ENCODE measurements at places on chromosomes 5 and 9. TPM values are rescaled to one million over a fixed set of nuclear protein-coding genes. Genes with fewer than 3 reads are reported as not detected.
A peak's percentile ranks its signal among the peaks of the same experiment; 100 is the strongest.

GRCh38 chr5:95919658-95920057 is 42.0 kb downstream of the ELL2 start:
- no peak for DNase-seq
- no peaks in the 10 kb centered on the region for H3K27me3 ChIP-seq
- H3K4me1 ChIP-seq, result peaks cover 42% of the 10 kb centered on the region

DNA sequence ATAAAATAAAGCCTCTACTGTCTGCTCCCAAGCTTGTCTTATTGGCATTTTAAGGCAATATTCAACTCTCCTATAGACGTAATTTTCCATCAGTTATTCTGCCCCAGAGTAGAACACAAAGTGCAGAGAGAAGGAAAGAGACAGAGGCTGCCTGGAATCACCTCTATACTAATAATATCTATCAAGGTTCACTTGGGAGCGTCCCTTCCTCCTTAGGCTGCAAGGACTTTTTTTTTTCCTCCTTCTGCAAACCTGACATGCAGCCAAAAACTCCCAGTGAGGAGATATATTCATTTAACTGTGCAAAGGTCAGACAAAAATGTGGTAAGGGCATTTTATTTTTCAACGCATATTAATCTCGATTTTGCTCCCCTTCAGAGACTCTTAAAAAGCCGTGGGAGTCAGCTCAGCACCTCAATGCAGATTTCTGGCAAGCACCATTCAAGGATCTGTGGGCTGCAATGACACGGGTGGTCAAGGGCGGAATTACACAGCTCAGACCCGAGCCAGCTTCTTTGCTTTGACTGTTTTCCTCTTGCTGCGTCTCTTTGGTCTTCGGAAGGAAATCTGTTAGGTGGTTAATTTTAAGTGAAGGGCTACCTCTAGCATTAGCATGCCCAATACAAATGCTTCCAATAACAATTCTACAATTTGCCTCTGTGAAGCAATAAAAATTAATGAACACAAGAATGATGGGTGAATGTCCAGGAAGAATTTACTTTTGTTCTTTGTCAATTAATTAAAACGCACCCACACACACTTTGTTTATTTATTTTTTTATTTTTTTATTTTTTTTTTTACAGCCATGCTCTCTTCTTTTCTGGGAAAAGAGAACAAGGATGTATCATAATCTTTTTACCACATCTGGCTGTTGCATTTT is 587.7 kb upstream of the GRAMD2B start:
- no peak overlapping the region for H3K4me3 ChIP-seq
- no peak for DNase-seq
- no peaks in the 10 kb centered on the region for H3K4me1 ChIP-seq
- no peaks in the 10 kb centered on the region for H3K27me3 ChIP-seq
- H3K27ac ChIP-seq, result no peak overlapping the region

GRCh38 chr9:106771608-106772007 is 91.4 kb upstream of the ZNF462 start:
- no peak overlapping the region for H3K27ac ChIP-seq
- DNase-seq, result no peak
- no peaks in the 10 kb centered on the region for H3K36me3 ChIP-seq
- H3K4me3 ChIP-seq, result no peak overlapping the region
- H3K27me3 ChIP-seq, result no peaks in the 10 kb centered on the region
- no peaks in the 10 kb centered on the region for H3K4me1 ChIP-seq

DNA sequence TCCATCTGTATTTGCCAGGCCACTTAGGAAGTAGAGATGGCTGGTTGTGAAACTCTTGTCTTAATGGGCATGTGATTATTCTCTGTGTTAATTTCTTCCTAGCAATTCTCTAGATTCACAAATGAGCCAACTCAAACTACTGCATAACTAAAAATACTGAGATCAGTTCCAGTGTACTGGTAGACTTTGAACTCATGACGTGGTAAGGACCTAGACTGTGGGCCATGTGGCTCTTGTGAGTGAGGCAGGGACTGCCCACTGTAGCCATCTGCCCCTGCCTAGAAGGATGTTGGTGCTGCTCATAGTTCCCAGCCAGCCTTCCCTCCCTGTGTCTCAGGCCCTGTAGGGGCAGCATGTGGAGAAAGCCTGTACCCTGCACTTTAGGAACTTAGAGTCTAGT is 47.4 kb downstream of the CYSTM1 start:
- H3K27ac ChIP-seq, result no peak overlapping the region
- peaks cover 20% of the 10 kb centered on the region for H3K4me1 ChIP-seq
- no peak for DNase-seq
- H3K27me3 ChIP-seq, result no peaks in the 10 kb centered on the region

DNA sequence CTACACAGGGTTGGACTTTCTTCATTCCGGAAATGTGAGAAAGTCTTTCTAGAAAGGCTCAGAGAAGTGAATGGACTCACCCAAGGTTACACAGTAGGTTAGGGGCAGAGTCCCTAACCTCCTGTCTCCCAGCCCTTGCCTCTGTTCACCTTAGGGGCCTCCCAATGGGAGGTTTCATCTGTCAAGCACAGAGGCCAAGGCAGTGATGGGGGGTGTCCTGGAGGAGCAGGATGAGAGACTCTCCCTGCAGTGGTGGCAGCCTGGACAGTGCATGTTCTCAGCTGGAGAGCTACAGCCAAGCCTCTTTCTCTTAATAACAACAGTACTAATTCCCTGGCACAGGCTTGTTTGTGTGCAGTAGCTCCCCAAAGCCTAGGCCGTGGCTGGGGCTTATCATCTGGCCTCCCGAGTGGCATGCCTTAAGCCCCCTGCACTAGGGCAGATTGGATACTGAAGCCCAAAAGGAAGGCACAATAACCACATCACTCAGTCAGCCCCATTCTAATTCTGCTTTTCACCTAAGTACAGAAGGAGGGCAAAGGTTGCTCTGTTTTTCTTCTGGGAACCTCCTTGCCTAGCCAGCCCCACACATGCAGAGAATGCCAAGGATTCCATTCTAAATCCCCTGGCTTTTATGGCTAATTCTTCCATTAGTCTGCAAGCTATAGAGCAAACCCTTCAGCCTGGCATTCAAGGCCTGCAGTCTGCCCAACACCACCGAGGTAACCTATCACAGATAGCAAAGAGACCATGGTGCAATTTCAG is 50.2 kb upstream of the XPA start:
- no peak overlapping the region for H3K27ac ChIP-seq
- no peak for DNase-seq
- H3K27me3 ChIP-seq, result peaks cover 51% of the 10 kb centered on the region
- H3K4me3 ChIP-seq, result no peak overlapping the region

- H3K4me3 ChIP-seq, result no peak overlapping the region
- no peaks in the 10 kb centered on the region for H3K4me1 ChIP-seq
- no peak overlapping the region for H3K27ac ChIP-seq
- no peaks in the 10 kb centered on the region for H3K36me3 ChIP-seq
- H3K27me3 ChIP-seq, result peaks cover 3% of the 10 kb centered on the region
Observed at GRCh38 chr5:39891376-39891775, 466.6 kb upstream of the DAB2 start.

- H3K27me3 ChIP-seq, result no peaks in the 10 kb centered on the region
- H3K36me3 ChIP-seq, result no peaks in the 10 kb centered on the region
- H3K4me3 ChIP-seq, result no peak overlapping the region
- H3K27ac ChIP-seq, result no peak overlapping the region
- no peak for DNase-seq
Observed at GRCh38 chr9:135763716-135764446, 61.9 kb downstream of the KCNT1 start.

- H3K4me3 ChIP-seq, result no peak overlapping the region
- no peak for DNase-seq
- peaks cover 54% of the 10 kb centered on the region for H3K36me3 ChIP-seq
Observed at GRCh38 chr9:131577005-131578000, 32.0 kb downstream of the PRRT1B start.

GRCh38 chr5:174337276-174338184 is 292.0 kb downstream of the NSG2 start:
- H3K4me1 ChIP-seq, result no peaks in the 10 kb centered on the region
- H3K4me3 ChIP-seq, result no peak overlapping the region
- peaks cover 17% of the 10 kb centered on the region for H3K27me3 ChIP-seq
- no peak overlapping the region for H3K27ac ChIP-seq

DNA sequence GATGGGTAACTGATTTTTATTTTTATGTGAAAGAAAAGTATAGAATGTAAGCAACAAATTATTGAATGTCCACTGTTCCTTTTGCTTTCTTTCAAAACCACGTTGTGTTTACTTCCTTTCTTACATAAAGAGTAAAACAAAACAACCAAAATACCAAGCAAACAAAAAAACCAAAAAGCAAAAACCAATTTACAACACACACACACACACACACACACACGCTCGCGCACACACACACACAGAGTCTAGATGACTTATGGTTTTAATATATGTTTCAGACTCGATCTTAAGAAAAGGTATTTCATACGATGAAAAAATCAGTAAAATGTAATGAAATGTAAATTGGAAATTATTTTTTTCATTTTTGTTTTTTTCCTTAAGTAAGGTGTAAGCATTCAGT is 80.3 kb downstream of the ADGRV1 start:
- no peak overlapping the region for H3K4me3 ChIP-seq
- H3K27me3 ChIP-seq, result no peaks in the 10 kb centered on the region
- no peaks in the 10 kb centered on the region for H3K4me1 ChIP-seq
- no peak overlapping the region for H3K27ac ChIP-seq

DNA sequence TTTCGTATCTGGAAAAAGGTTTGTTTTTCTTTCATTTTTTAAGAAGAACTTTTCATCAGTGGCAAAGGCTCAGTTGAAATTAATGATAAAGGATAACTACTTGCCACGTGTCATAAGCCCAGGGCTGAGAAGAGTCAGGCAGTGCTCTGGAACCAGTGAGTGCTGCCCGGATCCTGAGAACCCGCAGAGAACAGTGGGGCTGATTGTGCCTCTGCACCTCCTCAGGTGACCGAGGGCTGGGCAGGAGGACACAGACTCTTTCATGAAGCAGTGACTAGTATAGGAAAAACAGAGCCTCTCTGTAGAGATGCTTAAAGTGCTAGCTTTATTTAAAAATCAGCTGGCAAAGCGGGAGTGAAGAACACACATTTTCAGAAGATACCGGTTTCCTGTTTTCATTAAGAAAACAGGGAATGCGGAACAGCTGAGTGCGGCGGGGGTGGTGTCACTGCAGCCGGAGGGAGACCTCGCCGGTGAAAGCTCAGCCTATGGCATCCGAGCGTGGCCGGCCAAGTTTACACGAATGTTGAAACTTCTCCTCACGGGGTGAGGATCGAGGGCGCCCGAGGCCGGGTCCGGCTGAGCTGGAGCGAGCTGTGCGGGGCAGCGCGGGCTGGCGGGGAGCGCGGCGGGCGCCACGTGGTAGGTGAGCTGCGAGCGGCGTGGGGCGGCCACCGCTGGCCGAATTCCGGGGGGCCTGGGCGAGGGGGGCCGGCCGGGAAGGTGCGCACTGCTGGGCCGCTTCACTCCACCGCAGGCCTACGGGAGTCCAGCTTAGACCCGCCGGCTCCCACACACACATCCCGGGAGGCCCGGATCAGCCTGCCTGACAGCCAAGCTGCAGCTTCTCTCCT is 134.7 kb upstream of the DMRT1 start:
- peaks cover 3% of the 10 kb centered on the region for H3K36me3 ChIP-seq
- peaks cover 10% of the 10 kb centered on the region for H3K4me1 ChIP-seq
- H3K27me3 ChIP-seq, result peaks cover 18% of the 10 kb centered on the region
- DNase-seq, result peak; percentile 77

DNA sequence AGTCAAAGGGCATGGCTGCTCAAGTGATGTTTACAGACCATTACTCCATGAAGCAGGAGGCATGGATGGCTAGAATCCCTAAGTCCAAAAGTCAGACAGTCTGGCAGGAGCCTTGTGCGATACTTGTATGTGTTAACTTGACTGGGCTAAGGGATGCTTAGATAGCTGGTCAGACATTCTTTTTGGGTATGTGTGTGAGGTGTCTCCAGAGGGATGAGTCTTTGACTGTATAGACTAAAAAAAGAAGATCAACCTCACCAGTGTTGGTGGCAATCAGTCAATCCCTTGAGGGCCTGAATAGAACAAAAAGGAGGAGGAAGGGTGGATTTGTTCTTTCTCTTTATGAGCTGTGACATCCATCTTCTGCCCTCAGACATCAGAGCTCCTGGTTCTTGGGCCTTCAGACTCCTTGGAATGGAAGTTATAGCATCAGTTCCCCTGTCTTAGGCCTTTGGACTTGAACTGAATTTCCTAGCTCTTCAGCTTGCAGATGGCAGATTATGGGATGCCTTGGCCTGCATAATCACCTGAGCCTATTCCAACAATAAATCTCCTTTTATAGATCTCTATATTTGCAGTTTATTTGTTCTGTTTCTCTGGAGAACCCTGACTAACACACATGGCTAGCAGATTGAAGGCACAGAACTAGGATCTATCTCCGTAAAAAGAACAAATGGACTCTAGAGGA is 9.7 kb upstream of the HSPB3 start:
- peaks cover 10% of the 10 kb centered on the region for H3K4me1 ChIP-seq
- peaks cover 8% of the 10 kb centered on the region for H3K27me3 ChIP-seq
- no peaks in the 10 kb centered on the region for H3K36me3 ChIP-seq
- H3K27ac ChIP-seq, result no peak overlapping the region
- DNase-seq, result no peak

DNA sequence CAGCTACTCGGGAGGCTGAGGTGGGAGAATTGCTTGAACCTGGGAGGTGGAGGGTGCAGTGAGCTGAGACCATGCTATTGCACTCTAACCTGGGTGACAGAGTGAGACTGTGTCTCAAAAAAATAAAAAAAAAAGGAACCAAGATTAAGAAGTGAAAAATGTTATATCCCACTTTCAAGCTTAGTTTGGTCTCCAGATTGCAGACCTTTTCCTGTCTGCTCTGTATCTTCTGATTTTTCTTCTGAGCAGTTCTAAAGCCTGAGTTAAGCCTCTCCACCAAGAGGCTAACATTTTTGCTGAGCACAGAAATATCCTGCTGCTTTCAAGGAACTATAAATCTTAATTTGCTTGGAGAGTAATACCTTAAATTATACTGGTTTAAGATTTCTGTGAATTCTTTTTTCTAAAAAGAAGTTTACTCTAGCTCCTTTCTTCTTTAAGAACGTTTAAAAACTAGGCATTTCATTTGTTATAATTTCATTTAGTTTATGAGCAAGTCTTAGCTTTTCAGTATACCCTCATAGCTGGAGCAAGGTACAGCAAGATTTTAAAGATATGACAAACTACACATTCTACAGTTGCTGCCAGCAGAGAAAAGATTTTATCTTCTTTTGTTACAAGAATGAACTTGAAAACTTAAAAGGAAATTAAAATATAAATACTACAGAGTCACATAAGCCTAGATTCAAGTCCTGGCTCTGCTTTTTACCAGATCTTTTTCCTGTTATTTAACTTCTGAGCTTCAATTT is 55.0 kb downstream of the GARNL3 start:
- H3K4me1 ChIP-seq, result peaks cover 6% of the 10 kb centered on the region
- H3K27me3 ChIP-seq, result peaks cover 38% of the 10 kb centered on the region
- no peak for DNase-seq

GRCh38 chr9:99345942-99346341 is 123.9 kb downstream of the SEC61B start:
- peaks cover 29% of the 10 kb centered on the region for H3K27me3 ChIP-seq
- H3K4me1 ChIP-seq, result peaks cover 3% of the 10 kb centered on the region
- H3K4me3 ChIP-seq, result no peak overlapping the region
- H3K27ac ChIP-seq, result no peak overlapping the region
- DNase-seq, result no peak
- no peaks in the 10 kb centered on the region for H3K36me3 ChIP-seq

The TMEM252 gene
- total RNA-seq, result not detected

The DMRT1 gene
- not detected for total RNA-seq

Data from activated CD4-positive, alpha-beta T cell treated with anti-CD3 and anti-CD28 coated beads, Interleukin-2, amount 10 ng/mL, durations not matched to agents 24 days and 14 days (primary cell).